ENCODE measurements at places on chromosomes 6 and 20. TPM values are rescaled to one million over a fixed set of nuclear protein-coding genes. Genes with fewer than 3 reads are reported as not detected.

MUC22 gene
- not detected for total RNA-seq

GPR31 gene
- not detected for total RNA-seq

XKR7 gene
- not detected for total RNA-seq

NRSN1 gene
- not detected for total RNA-seq

LY6G6D gene
- not detected for total RNA-seq

APCDD1L gene
- total RNA-seq = not detected

TRAM2 gene
- 62.4 TPM for total RNA-seq
